Adrenal gland (tissue), 19 donors: ENCODE measurements at places on chromosomes 5 and 9.

DNA sequence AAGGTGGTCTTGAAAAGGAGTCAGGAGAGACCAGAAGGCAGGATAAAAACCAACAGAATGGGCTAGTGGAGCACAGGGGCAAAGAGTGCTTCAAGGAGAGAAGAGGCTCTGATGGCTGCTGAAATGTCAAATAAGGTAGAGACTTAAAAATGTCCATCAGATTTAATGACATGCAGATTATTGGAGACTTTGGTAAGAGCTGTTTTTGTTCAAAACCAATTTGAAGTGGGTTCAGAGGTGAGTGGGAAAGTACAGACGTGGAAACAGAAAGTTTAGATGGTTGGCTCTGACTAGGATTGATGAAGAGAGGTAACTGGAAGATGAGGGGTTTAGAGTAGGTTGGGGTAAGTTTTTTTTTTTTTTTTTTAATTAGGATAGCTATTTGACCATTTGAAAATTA lies 14.1 kb downstream of the SLC25A46 start:
- no peak for DNase-seq

- DNase-seq: peak; percentile 74
These were observed 14.9 kb downstream of the SPAAR start for GRCh38 chr9:35923927-35924763.

DNA sequence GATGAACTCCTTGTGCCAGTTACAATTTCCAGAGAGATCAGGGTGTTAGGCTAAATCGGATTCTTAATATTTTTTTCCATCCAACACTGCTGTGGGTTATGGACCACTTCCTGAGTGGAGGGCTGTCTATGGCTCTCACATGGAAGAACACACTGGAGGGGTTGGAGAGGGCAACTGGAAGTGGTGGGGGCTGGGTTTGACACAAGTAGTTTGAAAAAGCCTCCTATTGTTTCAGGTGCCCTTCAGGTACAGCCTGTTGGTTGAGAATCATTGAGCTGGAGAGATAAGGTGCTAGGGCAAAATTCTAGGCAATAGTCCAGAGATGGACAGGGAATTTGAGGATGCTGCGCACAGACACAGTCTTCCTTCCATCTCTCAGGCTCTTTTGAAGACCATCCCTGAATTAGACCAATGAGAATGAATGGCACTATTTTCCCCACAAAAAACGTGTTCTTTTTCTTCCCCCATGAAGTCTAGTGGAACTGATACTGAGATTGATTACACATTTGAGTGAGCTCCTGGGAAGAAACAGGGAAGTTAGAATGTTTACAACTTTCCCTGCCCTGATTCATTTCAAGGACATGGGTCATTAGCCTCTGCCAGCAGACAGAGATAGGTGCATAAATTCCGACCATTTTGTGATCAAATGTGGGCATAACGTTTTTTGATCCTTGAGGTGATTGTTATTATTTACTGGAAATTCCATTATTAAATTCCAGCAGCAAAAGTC lies 87.7 kb downstream of the ACER2 start:
- DNase-seq: no peak

GRCh38 chr9:86902176-86902575 lies 45.1 kb downstream of the GAS1 start:
- DNase-seq: no peak

GRCh38 chr5:81426359-81427030 lies 32.6 kb upstream of the ACOT12 start:
- DNase-seq: no peak
